ENCODE measurements at places on chromosomes 5 and 9. TPM values are rescaled to one million over a fixed set of nuclear protein-coding genes. Genes with fewer than 3 reads are reported as not detected.

LHX6 gene
- not detected for total RNA-seq

SLC36A2 gene
- total RNA-seq: not detected

C7 gene
- total RNA-seq: 15.8 TPM

PCDHA10 gene
- total RNA-seq: 1.4 TPM

KCNT1 gene
- 0.12 TPM for total RNA-seq

GLRA1 gene
- not detected for total RNA-seq

URM1 gene
- 25.9 TPM for total RNA-seq

PHPT1 gene
- total RNA-seq: 229 TPM

LRRTM2 gene
- under 0.01 TPM for total RNA-seq

FYB1 gene
- not detected for total RNA-seq

SAXO1 gene
- total RNA-seq: 0.08 TPM

PCDHGB3 gene
- total RNA-seq: 3.5 TPM

PCDHGB4 gene
- total RNA-seq: 22.8 TPM

ZSWIM6 gene
- 5.3 TPM for total RNA-seq

CRHBP gene
- 0.82 TPM for total RNA-seq

SETD9 gene
- 4.6 TPM for total RNA-seq

INSL6 gene
- not detected for total RNA-seq

SLC6A18 gene
- not detected for total RNA-seq

DPP7 gene
- 93.0 TPM for total RNA-seq

PITX1 gene
- 0.12 TPM for total RNA-seq

PRRT1B gene
- total RNA-seq: not detected

OTP gene
- total RNA-seq: not detected

NXNL2 gene
- total RNA-seq: 0.45 TPM

C5orf34 gene
- 2.5 TPM for total RNA-seq

TSSK1B gene
- total RNA-seq: 0.12 TPM

GALNT12 gene
- 2.2 TPM for total RNA-seq

CARD9 gene
- total RNA-seq: 0.53 TPM

PPP3R2 gene
- not detected for total RNA-seq

PCDHA9 gene
- total RNA-seq: under 0.01 TPM

BARHL1 gene
- not detected for total RNA-seq

TTC39B gene
- total RNA-seq: 6.1 TPM

RGS3 gene
- 258 TPM for total RNA-seq

SET gene
- 504 TPM for total RNA-seq

PDE4D gene
- 2.9 TPM for total RNA-seq

SLCO4C1 gene
- total RNA-seq: not detected

TRIP13 gene
- 1.1 TPM for total RNA-seq

COX7C gene
- total RNA-seq: 278 TPM

EIF4E1B gene
- not detected for total RNA-seq

JAKMIP2 gene
- total RNA-seq: not detected

LCN2 gene
- total RNA-seq: not detected

Measured in smooth muscle cell of the coronary artery (primary cell).